ENCODE measurements at places on chromosomes 7 and 10. TPM values are rescaled to one million over a fixed set of nuclear protein-coding genes. Genes with fewer than 3 reads are reported as not detected.

The DENND2A gene
- total RNA-seq, result not detected

The PLXNA4 gene
- 39.6 TPM for total RNA-seq

The HOXA6 gene
- total RNA-seq, result not detected

The AP3M1 gene
- 36.5 TPM for total RNA-seq

The NUTM2E gene
- 0.20 TPM for total RNA-seq

The TRPV5 gene
- not detected for total RNA-seq

The TMEM273 gene
- total RNA-seq, result 17.3 TPM

The SHTN1 gene
- 0.53 TPM for total RNA-seq

The TSPAN33 gene
- total RNA-seq, result 1.4 TPM

The OPN1SW gene
- not detected for total RNA-seq

The OPALIN gene
- total RNA-seq, result not detected

The SPAM1 gene
- total RNA-seq, result not detected

The IL15RA gene
- total RNA-seq, result 16.5 TPM

The DGKB gene
- total RNA-seq, result not detected

The STEAP1 gene
- not detected for total RNA-seq

The WDR86 gene
- total RNA-seq, result not detected

The WNT16 gene
- total RNA-seq, result not detected

The GNAT3 gene
- total RNA-seq, result not detected

The ZMIZ2 gene
- total RNA-seq, result 108 TPM

The NEBL gene
- not detected for total RNA-seq

The FGL2 gene
- 0.86 TPM for total RNA-seq

The SOSTDC1 gene
- not detected for total RNA-seq

The CTNNA3 gene
- total RNA-seq, result 0.33 TPM

The RHOBTB1 gene
- total RNA-seq, result not detected

The IFIT1B gene
- not detected for total RNA-seq

The SLC18A3 gene
- not detected for total RNA-seq

The MSMB gene
- total RNA-seq, result not detected

The NPY4R2 gene
- not detected for total RNA-seq

The UPK3B gene
- total RNA-seq, result 0.75 TPM

The ELMO1 gene
- total RNA-seq, result 102 TPM

The FBXO24 gene
- 0.86 TPM for total RNA-seq

The BAMBI gene
- total RNA-seq, result 0.13 TPM

The GHRHR gene
- total RNA-seq, result not detected

The GRID2IP gene
- total RNA-seq, result not detected

The OPN4 gene
- not detected for total RNA-seq
